ENCODE measurements at places on chromosomes 6 and 20.

DNA sequence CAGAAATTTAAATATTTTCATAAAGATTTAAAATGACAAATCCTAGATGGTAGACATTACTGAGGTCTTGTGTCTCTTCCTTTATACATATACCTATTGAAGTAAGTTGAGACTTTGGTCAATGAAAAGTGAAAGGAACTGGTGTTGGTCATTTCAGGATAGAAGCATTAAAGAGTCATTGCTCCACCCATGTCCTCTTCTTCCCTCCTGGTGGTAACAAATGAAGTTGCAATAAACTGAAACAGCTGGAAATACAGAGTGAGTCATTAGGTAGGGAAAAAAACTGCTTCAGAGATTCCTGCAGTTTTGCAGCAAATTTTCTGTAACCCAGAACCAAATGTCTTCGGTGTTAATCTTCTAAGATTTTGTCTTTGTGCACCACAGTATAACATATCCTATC, 448.0 kb downstream of the EYS start:
- DNase-seq, result peak; percentile 69

DNA sequence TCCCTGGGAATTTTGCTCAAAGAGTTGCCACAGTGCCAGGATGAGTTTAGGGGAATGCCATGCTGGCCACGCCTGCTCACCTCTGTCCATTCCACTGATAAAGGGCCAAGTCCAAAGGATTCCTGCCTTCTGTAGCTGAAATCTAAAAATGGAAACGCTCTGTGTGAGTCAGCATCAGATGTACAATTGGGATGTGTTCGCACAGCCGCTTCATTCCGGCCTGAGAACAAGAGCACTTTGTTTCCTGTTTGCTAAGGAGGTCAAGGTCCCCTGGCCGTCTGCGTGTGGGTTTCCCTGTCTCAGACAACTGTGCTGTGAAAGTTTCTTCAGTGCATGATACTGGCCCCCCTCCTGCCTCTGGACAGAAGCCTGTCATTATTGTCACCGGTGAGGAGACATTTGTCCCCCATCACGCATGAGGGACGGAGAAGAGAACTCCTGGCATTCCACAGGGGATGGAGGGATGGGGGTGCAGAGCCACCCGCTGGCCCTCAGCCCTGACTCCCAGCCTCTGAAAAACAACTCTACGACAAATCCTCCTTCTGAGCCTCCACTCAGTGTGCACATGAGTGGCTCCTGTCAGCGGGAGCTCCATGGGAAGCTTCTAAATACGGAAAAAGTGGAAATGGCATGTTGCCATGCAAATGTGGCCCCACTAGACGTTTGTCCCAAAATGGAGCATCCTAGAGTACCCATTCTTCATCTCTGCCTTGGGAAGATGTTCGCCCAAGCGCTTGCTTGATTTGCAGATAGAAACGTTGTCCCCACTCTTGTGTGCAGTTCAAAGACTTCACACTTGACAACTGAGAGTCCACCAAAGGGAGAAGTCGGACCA, 143.5 kb upstream of the AFDN start:
- peak; percentile 89 for DNase-seq

DNA sequence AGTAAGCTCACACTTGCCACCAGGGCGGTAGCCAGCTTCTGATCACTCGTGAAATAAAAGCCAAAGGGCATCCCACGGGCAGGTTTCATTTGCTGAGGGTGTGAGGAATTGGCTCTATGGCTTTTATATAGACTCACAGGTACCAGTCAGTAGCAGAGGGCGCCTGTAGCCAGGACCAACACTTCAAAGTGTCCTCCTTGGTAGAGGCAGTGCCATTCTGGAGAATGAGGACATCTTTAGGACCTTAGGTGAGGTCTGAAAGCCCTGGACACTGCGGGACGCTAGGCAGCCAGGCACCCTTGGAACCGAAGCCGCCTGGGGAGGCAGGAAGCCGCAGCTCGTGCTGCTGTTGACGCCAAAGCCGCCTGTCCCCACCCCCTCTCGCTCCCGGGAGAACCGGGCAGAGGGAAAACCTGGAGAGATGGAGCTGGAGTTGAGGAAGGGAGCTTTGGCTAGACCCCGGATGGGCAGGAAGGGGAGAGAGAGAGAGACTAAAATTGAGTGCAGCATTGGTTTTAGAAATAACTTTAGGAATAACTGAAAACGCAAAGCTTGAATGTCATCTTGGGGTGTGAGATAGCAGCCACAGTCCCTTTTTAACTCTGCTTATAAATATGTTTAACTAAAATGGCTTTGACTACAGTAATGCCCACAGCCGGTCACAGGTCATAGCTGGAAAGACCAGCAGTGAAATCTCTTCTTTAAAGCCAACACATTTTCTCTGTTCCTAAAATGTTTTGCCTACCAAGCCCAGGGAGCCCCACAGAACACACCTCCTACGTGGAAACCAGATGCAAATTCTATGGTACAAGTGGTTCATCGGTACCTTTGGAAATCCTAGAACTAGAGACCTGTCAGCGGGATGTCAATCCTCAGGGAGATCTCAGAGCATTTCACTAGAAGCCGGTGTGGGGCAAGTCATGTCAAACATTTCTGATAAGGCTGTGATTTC, 128.5 kb upstream of the CDYL start:
- DNase-seq, result peak; percentile 81

GRCh38 chr6:139323511-139324300, 31.9 kb upstream of the TXLNB start:
- peak; percentile 71 for DNase-seq

DNA sequence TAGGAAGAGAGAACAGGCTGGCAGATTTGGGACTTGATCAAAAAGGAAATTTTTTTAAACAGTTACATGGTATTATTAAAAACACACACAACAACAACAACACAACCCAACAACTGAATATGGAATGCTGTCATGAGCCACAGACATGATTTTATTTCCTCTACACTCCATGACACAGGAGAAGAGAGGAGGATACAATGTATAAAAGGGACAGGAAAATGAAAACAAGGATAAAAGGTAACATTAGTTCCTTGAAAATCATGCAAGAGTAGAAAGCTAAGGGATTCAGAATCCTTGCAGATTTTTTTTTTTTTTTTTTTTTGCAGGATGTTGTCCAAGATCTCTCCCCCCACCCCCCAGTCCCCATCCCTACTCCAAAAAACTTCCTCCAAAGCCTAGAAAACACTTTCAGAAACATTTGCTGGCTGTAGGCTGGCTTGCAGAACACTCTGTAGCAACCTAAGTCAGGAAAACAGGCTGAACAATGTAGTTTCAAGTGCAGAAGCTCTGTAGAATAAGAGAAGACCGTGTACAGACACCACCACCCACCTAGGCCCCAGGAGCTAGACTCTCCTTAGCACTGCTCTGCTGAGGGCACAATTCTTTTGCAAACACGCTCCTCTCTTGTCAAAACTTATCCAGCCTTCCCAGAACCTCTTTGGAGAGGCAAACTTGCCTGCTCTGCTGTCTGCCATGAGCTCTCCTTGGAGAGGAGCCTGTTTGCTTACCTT, 845 bp downstream of the ZMYND8 start:
- DNase-seq, result peak; percentile 35

DNA sequence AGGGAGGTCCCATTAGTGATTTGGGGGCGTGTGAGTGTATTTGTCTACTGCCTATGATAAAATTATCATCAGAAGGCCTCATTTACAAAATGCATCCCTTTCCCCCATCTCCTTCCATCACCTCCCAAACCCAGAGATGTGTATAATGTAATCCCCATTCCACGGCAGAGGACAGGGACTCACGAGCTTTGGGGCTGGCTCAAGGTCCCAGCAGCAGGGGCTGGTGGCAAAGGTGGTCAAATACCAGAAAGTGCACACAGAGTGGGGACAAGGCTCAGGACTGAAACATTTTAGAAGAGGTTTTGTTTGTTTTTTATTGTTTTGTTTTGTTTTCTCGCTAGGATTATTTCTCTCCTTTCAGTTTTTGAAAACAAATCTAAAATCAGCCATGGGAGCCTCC, 68.5 kb upstream of the TOP1 start:
- no peak for DNase-seq

GRCh38 chr6:132675749-132676148, 16.8 kb upstream of the TAAR1 start:
- DNase-seq, result no peak

GRCh38 chr6:22433745-22434144, 135.6 kb upstream of the HDGFL1 start:
- no peak for DNase-seq

Measured in astrocyte of the spinal cord (primary cell).